ENCODE measurements at places on chromosomes 11 and 22.
A peak's percentile ranks its signal among the peaks of the same experiment; 100 is the strongest.

GRCh38 chr11:9130297-9130696 lies 38.9 kb upstream of the SCUBE2 start:
- no peak for DNase-seq

GRCh38 chr11:102115557-102115956 lies 5.3 kb downstream of the YAP1 start:
- DNase-seq, result no peak

GRCh38 chr11:19785265-19785664 lies 72.6 kb downstream of the NAV2 start:
- DNase-seq, result no peak

- no peak for DNase-seq
Observed at GRCh38 chr11:68282141-68282860, 10.5 kb upstream of the C11orf24 start.

DNA sequence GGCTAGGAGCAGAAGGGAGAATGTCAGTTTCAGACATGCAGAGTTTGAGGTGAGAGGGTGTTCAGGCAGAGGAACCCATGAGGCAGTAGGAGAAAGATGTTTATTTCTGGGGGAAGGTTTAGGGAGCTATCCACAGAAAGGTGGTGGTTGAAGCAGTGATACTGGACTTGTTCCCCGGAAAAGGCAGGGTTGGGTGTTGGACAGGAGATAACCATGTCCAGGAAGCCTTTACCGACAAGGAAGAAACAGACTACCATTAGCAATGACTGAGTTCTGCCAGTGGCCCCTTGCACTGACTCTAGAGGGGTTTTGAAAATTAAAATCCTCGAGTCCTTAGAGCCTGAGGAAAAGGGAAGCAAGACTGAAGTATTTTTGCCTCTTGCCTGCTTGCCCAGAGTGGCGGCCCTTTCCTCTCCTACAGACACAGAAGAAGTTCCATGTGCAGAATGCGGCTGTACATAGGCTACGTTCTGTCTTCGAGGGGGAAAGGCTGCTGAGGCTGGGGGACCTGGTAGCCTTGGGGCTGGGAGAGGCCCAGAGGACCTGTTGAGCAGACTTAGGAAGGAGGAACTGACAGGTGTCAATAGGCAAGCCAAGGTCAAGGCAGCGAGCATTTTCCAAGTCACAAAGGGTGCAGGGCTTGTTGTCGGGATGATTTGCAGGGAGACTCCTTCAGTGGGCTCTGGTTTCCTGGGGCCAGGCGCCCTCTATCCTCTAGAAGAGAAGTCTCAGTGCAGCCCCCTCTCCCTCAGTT lies 146.7 kb downstream of the LDLRAD3 start:
- no peak for DNase-seq

GRCh38 chr11:130861902-130862860 lies 54.1 kb downstream of the SNX19 start:
- DNase-seq, result peak; percentile 80

DNA sequence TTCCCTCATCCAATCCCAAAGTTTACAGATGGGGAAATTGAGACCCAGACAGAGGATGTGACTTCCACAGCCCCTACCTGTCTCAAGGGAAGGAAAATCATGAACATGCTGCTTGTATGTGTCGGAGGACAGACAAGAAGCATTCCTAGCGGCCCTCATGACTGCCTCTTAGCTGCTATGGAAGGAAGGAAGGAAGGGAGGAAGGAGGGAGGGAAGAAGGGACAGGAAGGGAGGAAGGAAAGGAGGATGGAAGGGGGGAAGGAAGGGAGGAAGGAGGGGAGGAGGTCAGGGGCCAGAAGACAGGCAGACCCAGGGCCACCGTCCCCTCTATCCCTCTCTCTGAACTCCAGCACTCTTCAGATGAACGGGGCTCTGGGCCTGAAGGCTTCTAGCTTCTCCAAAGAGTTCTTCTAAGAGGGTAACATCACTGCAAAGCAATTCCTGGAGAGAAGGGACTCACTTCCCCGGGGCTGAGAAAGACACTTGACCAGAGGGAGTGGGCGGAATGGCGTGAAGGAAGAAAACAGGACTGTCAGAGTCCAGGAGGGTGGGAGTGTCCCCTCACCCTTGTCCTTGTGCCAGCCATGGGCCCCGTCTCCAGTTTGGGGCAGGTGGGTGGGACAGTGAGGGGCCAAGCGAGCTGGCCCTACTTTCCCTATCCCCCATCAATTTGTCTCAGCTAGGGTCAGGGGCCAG lies 149.4 kb downstream of the FEZ1 start:
- no peak for DNase-seq

GRCh38 chr22:49962012-49962750 lies 1.6 kb downstream of the PIM3 start:
- DNase-seq, result peak; percentile 60

DNA sequence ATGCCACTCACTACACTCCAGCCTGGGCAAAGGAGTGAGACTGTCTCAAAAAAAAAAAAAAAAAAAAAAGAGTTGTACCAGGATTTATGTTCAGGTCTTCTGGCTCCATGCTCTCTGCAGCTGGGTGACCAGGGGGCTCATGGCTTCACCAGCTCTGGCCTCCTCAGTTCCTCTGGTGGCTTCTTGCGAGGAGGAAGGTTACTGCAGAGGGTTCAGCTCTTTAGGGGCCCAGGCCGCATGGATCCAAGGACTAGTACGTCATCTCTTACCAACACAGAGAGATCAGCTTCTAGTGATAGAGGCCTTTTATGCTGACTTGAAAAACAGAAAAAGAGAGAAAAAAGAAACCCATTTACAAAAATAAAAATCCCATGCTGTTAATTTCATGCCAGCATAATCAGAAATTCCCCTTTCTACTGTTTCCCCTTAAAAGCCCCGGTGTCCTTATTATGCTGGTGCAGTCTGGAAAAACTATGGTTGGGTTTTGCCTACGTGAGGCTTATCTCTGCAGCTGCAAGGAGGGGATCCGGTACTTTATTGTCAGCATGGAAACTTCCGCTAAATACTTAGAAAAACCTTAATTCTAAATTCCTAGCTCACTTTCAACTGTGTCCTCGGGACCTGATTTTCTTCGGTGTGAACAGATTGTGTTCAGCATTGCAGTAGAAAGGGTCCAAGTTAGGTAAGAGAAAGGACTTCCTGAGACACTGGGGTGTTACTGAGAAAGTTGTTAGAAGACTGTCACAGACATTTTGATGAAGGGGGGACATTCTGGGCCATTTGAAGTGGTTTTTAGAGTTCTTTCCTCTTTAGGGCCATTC lies 13.7 kb downstream of the ZBTB16 start:
- no peak for DNase-seq

- no peak for DNase-seq
Observed at GRCh38 chr11:7600205-7600775, 73.0 kb downstream of the CYB5R2 start.

GRCh38 chr11:64880240-64881001 lies 2.0 kb upstream of the EHD1 start:
- no peak for DNase-seq

DNA sequence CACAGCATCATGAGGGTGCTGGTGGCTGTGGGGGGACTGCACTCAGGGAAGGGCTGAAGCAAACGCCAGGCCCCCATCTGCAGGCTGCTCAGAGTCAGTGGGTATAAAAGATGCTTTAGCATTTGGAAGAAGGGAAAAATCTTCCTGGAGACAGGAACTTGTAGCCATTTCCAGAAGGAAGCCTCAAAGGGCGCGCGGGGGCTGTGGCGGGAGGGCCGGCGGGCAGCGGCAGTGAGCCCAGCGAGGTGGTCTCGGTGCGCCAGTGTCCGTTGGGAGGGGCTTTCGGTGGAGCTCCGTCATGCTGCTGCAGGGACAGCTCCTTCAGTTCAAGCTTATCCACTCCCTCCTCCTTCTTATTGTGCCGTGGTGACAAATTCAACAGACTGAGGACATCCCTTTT lies 63.0 kb upstream of the PITPNB start:
- DNase-seq, result no peak

DNA sequence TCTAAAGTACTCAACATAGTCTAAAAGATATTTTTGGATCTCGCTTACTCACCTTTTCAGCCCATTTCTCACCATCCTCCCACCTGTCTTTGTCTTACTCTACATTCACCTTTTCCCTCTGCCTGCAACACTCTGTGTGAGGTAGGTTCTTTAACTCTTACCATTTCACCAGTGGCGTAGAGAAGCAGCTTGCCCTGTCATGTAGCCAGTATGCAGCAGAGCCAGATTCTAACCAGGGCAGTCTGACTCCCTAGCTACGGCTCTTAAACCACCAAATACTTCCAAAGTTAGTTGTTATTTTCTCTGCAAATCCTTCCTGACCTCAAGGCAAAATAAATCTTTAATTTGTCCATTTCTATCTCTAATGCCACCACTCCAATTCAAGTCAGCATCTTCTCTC lies 7.5 kb downstream of the ALG8 start:
- DNase-seq, result no peak

- no peak for DNase-seq
Observed at GRCh38 chr11:100563541-100564280, 123.4 kb upstream of the ARHGAP42 start.

- DNase-seq, result no peak
Observed at GRCh38 chr11:73783483-73784020, 4.1 kb upstream of the MRPL48 start.

DNA sequence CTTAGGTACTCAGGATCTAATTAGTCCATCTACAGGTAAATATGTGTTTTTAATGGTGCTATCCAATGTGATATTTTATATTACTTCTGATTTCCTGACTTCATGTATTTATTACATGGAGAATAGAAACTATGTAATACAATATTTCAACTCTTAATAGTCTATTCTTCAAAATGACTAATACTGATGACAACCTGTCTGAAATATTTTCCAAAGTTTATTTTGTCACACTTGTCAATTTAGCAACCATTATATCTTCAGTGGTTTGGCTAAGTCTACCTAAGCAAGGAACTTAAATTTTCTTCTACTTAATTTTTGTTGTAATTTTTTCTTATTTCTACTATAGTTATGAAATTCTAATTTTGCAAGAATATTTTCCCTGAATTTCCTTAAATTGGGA lies 55.0 kb upstream of the CNTN5 start:
- DNase-seq, result no peak

DNA sequence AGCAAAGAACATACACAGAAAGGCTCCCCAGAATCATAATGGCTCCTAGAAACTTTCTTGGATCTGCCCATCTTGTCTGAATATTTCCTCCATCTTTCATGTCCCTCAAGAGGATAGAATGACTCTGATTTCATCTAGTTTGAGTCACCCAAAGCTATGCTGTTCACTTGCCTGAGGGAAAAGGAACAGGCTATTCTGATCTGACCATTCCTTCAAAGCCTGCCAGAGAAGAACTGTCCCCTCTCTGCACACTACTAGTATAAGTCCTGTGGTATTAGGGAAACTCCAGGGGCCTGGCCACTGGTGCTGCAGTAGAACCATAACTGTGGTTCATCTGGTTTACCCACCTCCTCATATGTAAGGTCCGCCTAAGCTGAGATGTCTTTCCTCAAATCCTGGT lies 2.4 kb upstream of the PATE1 start:
- DNase-seq, result no peak

- DNase-seq, result no peak
Observed at GRCh38 chr11:129237456-129237855, 45.3 kb upstream of the ARHGAP32 start.

DNA sequence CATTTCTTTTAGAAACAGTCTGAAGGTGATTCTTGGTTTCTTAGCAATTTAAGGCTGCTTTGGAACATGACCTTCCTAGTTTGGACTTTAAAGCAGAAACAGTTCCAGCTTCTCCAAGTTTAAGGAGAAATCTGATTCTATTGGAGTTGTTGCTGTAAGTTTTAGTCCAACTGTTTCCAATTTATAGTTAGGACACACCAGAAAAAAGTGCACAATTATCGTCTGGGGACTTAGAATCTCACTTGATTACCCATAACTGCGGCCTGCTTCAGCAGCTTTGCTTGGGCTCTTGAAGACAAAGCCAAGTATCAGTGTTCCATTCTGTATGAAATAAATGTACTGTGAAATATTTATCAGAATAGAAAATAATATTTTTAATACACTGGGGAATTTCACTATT lies 246.6 kb downstream of the TMEM135 start:
- DNase-seq, result no peak

- no peak for DNase-seq
Observed at GRCh38 chr11:126194121-126194543, 17.3 kb downstream of the RPUSD4 start.

- DNase-seq, result no peak
Observed at GRCh38 chr11:9568854-9569587, 4.4 kb upstream of the WEE1 start.

GRCh38 chr11:75031771-75032549 lies 43.2 kb downstream of the NEU3 start:
- peak; percentile 16 for DNase-seq

- no peak for DNase-seq
Observed at GRCh38 chr11:8706673-8707432, 24.3 kb downstream of the RPL27A start.

GRCh38 chr22:21009638-21010425 lies 5.1 kb upstream of the P2RX6 start:
- DNase-seq, result no peak

GRCh38 chr11:70556884-70557741 lies 158.8 kb downstream of the CTTN start:
- no peak for DNase-seq
